Activated CD4-positive, alpha-beta T cell treated with anti-CD3 and anti-CD28 coated beads for 24 hours (primary cell): ENCODE measurements at places on chromosomes 11 and 22.

GRCh38 chr11:104094576-104094975 is 58.1 kb downstream of the DDI1 start:
- no peak for DNase-seq

GRCh38 chr11:46642627-46643335 is 25.4 kb downstream of the ATG13 start:
- no peak for DNase-seq

DNA sequence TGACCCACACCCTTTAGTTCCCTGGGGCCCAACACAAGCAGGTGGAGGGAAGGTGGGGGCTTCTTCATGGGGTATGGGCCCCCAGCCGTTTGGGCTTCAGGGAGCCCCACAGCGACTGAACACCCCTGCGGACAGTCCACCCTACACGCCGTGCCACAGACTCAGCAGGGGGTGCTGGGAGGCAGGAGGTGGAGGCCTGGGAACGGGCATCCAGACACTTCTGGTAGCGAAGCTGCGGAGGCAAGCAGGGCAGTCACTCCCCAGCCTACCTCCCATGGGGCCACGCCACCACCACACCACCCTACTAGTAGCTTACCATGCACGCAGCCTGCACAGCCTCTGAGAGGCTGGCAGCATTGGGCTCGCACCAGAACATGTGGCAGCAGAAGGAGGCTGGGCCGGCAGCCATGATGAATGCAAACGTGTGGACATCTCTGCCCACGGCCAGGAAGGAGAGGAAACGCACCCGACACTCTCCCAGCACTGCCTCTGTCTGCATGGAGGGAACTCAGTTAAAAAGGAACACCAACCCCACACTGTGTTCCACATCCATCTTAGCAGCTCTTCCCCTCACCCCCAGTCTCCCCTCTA is 5.3 kb downstream of the SMPD1 start:
- no peak for DNase-seq

DNA sequence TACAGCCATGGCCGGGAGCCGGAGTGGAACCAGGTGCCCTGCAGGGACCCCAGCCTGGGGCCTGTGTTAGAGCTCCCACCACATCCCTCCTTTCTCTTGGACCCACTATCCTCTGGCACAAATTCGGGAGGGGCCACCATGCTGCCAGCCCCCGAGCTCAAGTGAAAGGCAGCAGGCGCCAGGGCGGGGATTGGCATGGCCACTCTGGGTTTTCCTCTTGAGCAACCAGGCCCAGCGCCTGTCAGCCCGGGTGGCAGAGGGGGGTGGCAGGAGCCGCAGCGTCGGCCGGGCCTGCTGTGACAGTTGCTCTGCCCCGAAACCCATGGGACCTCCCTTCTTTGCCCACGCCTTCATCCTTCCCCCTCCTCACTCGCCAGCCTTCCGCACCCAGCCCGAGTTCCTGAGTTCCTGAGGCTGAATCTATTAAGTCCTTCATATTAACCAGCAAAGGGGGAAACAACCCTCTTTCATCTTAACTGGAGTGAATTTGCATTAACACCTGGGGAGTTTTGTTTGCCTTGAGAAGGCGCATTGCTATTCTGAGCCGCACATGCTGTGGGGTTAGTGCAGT is 16.8 kb upstream of the CABP7 start:
- no peak for DNase-seq

DNA sequence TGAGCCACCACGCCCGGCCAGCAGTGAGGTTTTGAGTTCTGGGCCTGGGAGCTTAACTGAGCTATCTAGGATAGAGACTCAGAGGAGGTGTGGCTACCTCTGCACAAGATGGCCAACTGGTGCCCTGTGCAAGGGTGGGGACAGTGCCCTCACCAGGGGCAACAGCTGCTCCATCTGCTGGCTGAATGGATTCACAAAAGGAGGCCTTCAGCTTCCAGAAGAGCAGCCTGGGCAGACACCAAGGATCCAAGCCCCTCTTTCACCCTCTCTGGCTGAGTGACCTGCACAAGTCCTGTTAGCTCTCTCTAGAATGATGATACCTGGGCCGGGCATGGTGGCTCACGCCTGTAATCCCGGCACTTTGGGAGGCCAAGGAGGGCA is 33.5 kb upstream of the BAIAP2L2 start:
- no peak for DNase-seq

DNA sequence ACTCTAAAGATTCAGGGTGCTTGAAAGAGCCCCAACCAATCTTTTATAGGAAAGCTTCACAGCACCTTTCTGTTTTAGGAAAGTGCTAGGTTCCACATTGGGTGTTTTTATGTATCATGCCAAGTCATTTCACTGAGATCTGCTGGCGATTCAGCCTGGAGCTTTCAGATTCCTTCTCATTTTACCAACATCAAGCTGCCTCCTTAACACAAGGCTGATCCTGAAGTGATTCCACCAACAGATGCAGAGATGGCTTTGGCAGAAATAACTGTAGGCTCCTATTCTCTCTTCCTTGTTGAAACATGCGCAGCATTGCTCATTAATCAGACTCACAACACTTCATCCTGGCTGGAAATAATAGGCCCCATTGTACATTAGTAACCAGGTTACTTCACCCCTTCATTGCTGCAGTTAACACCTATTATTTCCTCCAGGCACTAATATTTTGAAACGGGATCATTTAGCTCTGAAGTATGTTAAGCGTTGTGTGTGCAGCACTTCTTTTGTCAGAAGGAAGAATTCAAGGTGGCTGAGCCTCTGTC is 89.0 kb downstream of the OPCML start:
- no peak for DNase-seq

DNA sequence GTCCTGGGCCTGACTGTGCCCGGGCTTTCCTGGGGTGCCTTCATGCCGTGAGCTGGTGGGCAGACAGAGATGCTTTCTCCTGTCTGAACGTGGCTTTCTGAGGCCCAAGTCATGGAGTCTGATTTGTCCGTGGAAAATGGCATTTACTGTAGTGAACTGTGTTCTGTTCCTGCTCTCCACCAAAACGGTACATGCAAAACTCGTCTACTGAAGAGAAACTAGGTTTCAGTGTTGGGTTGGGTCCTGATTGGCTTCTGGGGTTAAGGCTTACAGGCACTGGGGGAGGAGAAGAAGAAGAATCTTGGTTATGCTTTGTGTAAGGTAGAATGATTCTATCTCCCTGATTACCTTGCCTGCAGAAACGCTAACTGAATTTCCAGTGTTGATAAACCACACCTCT is 541.7 kb downstream of the NTM start:
- no peak for DNase-seq

GRCh38 chr11:864898-865297 is 22.2 kb downstream of the TSPAN4 start:
- no peak for DNase-seq

DNA sequence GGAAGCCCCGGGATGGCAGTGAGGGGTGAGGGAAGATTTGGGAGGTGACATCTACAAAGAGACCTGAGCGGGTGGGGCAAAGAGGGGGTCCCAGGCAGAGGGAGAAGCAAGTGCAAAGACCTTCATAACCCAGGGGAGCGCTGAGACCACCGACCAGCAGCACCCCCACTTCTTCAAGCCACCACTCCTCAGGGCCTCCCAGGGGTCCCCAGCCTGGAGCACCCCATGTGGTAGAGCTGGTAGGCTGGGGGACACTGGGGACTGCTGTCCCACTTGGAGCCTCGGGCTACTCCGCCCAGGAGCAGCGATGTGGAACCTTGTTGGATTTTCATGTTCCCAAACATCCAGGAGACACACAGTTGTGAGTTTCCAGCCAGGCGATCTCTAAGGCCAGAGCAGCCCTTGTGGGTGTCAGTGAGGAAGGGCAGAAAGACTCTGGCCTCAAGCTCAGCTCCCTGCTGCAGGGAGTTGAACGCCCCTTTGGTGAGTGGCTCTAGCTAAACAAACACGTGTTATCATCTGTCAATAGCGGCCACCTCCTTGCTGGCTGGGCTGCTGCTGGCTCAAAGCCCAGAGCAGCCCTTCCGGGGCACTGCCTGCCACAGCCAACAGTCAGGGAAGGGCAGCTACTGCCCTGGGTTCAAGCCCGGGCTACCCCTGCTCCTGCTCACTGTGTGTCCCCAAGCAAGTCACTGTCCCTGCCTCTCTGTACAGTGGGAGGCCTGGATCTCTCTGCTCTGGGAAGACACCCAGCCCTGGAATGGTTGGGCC is 25.7 kb upstream of the CHKA start:
- DNase-seq, result no peak

GRCh38 chr11:2402890-2403645 is 2.5 kb downstream of the TSSC4 start:
- no peak for DNase-seq
